Epithelial cell of proximal tubule (primary cell): ENCODE measurements at places on chromosomes 4 and X. TPM values are rescaled to one million over a fixed set of nuclear protein-coding genes. Genes with fewer than 3 reads are reported as not detected.

TMEM47 gene
- 8.2 and 11.9 TPM in 2 replicates for total RNA-seq

- no peak for DNase-seq
These were observed 744.7 kb upstream of the ADGRL3 start for GRCh38 chr4:60455380-60455779.

SLC2A9 gene
- total RNA-seq = 0.80 and 2.0 TPM in 2 replicates

GRCh38 chrX:71315917-71316316, 14.4 kb downstream of the ITGB1BP2 start:
- no peak for DNase-seq

TLR3 gene
- 4.7 and 5.5 TPM in 2 replicates for total RNA-seq

MAOA gene
- total RNA-seq = 3.5 and 4.3 TPM in 2 replicates

DNA sequence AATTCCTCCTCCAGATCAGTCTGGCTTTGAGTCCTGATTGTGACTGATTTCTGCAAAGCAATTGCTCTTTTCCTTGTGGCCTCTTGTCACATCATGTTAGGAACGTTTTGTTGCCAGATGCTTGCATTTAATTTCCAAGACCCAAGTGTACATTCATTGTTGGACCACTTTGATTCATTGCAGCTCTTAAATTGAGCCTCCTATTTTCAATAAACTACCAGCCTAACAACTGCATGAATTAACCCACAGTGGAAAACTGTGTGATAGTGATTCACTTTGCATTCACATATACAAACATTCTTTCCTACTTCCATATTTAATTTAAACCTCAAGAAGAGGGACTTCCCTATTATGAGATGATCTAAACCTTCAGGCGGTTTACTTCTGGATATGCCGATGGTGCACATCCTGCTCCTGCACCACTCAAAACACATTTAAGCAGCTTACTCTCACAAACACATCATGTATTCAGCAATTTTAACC, 118.4 kb downstream of the AFF1 start:
- no peak for DNase-seq

DNA sequence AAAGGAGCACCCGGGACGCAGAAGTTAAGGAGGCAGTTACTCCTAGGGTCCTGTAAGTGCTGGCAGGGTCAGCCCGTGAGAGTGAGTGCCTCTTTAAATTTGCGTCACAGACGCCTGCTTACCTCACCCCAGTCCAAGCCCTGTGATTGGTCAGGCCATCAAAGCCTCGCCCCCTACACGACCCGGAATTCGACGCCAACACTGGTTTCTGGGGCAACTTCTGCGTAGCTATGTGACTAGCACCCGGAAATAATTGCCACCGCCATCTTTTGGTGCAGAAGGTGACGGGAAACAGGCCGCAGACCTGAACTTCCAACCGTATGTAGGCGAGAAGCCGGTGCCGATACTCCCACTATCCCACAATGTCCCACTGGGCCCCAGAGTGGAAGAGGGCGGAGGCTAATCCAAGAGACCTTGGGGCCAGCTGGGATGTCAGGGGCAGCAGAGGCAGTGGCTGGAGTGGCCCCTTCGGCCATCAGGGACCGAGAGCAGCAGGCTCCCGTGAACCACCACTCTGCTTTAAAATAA, at the start of gene DDX53:
DDX53 (plus strand) TSS at position 265 of the 528 bp plus-strand sequence; CDS start at position 363, 98 bp downstream.
- DNase-seq = no peak

DNA sequence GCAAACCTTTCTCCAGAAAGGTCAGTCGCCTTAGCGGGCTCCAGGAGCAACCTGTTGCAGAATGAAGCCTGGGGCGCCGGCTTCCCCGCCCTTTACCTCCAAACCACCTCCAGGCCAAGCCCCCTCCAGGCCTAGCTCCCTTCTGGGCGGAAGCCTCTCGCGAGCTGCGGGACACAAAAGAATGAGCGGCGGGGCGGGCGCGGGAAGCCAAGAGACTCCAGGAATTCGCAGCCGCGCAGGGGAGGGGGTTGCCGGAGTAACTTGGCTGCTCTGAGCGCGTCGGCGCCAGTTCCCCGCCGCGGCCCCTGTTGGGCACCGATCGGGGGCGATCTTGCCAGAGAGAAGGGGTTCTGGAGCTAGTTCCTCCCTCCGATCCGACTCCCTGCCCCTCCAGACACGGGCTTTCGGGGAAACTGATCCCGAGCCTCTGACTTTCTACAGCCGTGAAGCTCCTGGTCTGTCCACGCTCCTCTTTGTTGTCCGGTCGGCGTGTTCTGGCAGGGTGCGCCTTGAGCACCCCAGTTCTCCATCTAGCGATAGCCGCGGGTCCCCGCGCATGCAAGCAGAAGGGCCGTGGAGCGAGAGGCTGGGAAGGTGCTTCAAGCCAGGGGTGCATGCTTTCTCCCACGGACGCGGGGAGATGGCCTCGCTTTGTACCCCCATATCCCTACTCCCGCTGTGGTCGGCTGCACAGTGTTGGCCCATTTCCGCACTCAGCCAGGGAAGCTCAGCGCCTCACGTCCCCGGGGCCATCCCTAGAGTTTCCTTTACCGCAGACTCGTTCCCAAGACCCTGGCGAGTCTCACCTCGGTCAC, 1.2 kb downstream of the PROM1 start:
- DNase-seq = no peak

GRCh38 chrX:25015486-25016360, at the start of gene ARX:
ARX (minus strand) TSS chrX:25015965; CDS start chrX:25015737, 228 bp downstream.
- no peak for DNase-seq

- no peak for DNase-seq
These were observed 220.0 kb downstream of the ENOX2 start for GRCh38 chrX:130682990-130683389.

SOWAHD gene
- total RNA-seq = not detected in 2 replicates

- DNase-seq = no peak
These were observed 30.9 kb downstream of the CASP6 start for GRCh38 chr4:109672169-109672930.

NLGN3 gene
- total RNA-seq = not detected in 2 replicates

NRK gene
- 19.3 and 26.9 TPM in 2 replicates for total RNA-seq

DNA sequence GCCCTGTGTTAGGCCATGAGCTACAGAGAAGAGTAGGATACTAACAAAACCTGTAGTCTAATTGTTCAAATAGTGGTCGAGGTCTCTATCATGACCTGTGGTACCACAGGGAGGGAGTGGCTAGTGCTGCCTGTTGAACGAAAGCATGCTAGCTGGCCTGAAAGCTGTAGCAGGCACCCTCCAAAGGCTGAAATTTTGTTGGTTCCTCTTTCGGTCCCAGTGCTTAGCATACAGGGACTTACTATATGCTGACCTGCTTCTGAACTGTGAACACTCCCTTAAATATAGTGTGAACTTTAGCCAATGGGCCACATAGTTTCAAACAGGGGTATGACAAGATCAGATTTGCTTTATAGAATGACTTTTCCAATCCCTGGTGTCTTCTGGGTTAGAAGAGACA, 113.4 kb downstream of the PJA1 start:
- no peak for DNase-seq

GRCh38 chr4:7364979-7365378, 69.8 kb downstream of the PSAPL1 start:
- no peak for DNase-seq

GRCh38 chrX:48839686-48840085, 4.3 kb upstream of the PCSK1N start:
- no peak for DNase-seq

DNA sequence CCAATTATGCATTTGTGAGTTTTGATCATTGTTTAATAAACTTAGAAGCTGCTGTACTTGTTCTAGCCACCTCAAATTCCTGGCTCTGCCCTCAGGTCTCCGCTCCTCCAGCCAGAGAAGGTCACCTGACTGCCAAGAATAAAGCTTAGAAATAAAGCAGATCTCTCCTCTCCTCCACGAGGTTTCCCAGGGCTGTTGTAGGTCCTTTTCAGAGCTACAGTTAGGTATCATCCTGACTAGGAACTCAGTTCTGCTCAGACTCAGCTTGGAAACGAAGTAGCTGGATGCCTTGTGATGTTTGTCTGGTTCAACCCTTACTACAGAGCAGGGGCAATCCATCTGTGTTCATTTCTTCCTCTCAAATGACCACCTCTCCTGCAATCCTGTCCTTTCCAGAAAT, 79.1 kb upstream of the RAPGEF2 start:
- DNase-seq = no peak

GRCh38 chr4:115433491-115433890, 320.1 kb upstream of the NDST4 start:
- DNase-seq = no peak

- DNase-seq = no peak
These were observed 24.8 kb downstream of the IL13RA1 start for GRCh38 chrX:118751950-118752783.

- no peak for DNase-seq
These were observed 42.2 kb downstream of the SH2D1A start for GRCh38 chrX:124388562-124388961.

DNA sequence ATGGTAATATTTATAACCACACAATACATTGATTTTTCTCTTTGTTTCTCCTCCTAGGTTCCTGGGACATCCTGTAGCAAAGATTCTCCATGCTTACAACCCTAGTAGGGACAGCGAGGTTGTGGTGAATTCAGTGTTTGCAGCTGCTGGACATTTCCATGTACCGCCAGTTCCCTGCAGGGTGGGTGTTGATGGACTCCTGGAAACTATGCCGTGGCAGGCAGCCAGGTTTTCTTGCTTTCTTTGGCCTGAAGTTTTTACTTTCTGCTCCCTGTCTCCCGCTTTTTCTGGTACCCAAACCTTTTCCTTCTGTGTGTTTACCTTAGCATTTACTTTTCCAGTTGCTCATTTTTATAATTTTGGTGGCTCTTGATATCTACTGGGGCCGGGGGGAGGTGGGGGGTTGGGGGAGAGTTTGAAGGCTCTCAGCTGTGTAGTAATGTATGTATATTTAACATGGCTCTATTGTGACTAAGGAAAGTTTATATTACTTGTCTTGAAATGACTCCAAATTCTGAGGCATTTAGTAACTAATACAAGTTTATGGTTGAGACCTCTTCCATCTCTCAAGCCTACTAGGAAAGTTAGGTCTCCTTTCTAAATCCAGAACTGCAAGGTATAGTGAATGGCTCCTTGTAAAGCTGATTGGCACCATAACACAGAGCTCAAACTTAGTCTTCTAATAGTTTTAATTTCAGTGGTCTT, 89.7 kb downstream of the TMEM131L start:
- no peak for DNase-seq

DNA sequence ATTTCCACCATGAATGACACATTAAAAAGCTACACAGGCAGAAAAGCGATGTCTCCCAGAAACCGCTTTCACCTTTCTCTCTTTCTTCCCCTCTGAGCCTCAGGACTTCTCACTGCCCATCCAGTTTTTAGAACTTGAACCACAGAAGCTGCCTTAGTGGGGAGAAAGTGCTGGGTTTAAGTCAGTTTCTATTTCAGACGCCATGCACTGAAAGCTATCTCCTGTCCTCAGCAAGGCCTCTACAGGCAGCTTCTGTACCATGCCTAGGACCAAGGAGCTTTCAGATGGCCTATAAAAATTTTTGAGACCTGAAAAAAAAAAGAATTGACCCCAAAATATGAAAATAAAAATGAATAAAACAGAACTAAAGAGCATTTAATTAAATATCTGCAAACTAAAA, 34.5 kb downstream of the RAB33B start:
- no peak for DNase-seq

CRMP1 gene
- total RNA-seq = 0.22 and 1.8 TPM in 2 replicates

DNA sequence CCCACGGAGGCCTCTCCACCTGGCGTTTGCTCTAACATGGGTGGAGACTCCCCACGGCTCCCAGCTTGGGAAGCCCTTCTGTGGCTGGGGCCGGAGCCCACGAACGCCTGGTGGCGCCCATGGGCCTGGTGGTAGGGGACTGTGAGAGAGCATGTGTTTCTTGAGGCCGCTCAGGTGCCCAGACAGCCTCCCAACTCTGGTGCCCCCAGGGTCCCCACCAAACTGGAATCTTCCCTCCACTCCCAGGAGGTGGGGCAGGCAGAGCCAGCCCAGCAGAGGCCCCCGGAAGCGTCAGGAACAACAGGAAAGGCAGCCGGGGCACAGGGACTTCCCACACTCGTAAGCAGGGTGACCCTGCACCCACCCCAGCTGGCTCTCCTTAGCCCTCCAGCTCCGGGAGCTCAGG, 33.3 kb upstream of the FGFR3 start:
- DNase-seq = no peak
